ENCODE measurements at places on chromosomes 3 and 15.
A peak's percentile ranks its signal among the peaks of the same experiment; 100 is the strongest.

- DNase-seq = no peak
Observed at GRCh38 chr3:122581622-122582021, 4.2 kb downstream of the PARP15 start.

GRCh38 chr15:29822684-29823459, 604 bp upstream of the TJP1 start:
- peak; percentile 84 for DNase-seq

GRCh38 chr3:186790261-186790981, 7.0 kb downstream of the EIF4A2 start:
- DNase-seq = peak; percentile 53

GRCh38 chr15:68316061-68316804, 38.7 kb downstream of the FEM1B start:
- peak; percentile 51 for DNase-seq

GRCh38 chr15:75229191-75230015, 27.7 kb downstream of the C15orf39 start:
- no peak for DNase-seq

- no peak for DNase-seq
Observed at GRCh38 chr3:38988955-38989354, 62.8 kb downstream of the SCN11A start.

DNA sequence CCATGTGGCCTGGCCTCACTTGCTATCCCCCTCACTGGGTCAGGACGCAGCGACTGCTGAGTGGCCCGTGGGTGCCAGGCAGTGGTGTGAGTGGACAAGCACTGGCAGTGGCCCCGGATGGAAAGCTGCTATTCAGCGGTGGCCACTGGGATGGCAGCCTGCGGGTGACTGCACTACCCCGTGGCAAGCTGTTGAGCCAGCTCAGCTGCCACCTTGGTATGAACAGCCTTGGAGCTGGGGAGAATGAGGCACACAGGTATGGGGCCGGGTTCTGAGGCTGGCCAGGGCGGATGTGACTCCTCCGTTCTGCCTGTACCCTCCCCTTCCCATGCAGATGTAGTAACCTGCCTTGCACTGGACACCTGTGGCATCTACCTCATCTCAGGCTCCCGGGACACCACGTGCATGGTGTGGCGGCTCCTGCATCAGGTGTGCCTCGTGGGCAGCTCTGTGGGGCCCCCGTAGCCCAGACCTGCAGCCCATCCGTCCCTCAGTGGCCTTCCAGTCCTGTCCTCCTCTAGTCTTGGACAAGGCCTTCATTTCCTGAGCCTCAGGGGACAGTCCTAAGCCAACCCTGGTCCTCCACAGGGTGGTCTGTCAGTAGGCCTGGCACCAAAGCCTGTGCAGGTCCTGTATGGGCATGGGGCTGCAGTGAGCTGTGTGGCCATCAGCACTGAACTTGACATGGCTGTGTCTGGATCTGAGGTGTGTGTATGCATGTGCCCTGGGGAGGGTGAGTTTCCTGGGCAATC, 28.2 kb downstream of the NBEAL2 start:
- no peak for DNase-seq

GRCh38 chr3:67846166-67846565, 191.8 kb upstream of the SUCLG2 start:
- no peak for DNase-seq

DNA sequence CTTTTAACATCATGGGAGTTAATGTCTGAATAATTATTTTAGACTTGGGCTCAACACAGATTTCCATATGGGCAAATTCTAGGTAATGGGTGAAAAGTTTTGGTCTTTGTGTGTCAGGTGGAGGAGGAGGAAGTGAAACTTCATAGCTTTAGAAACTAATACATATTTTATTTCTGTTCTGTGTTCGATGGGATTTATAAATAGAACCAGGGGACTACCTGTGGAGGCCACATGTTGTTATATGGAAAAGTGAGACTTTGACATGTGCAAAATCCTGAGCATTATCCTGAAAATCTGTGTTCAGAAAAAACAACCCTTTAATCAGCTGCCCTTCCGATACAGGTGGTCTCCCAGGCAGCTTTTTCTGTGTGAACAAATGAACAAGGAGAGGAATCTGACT, 209.5 kb downstream of the SOX2 start:
- no peak for DNase-seq

GRCh38 chr3:24237971-24238706, 256.5 kb downstream of the THRB start:
- peak; percentile 87 for DNase-seq

GRCh38 chr3:25904206-25904605, 114.3 kb downstream of the OXSM start:
- DNase-seq = no peak

Measured in astrocyte of the spinal cord (primary cell).